IPS DF 6.9 (cell line): ENCODE measurements at places on chromosomes 3 and 15.

DNA sequence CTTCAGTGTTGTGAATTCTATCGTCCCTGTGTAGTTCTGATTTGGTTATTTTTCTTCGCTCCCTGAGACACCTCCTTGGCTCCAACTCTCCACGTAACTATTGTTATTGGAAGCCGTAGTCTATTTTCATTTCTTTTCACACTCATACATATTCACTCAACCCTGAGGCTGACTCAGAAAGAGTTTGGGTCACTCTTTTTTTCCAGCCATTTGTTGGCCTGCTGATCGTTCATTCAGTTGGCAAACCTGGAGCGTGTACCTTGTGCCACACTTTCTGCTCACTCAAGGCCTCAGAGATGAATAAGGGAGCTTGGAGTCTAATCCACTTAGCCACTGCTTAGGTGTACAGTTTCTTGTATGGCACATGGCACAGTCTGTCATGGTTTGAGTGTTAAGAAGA is 22.4 kb downstream of the GYG1 start:
- no peak for DNase-seq

DNA sequence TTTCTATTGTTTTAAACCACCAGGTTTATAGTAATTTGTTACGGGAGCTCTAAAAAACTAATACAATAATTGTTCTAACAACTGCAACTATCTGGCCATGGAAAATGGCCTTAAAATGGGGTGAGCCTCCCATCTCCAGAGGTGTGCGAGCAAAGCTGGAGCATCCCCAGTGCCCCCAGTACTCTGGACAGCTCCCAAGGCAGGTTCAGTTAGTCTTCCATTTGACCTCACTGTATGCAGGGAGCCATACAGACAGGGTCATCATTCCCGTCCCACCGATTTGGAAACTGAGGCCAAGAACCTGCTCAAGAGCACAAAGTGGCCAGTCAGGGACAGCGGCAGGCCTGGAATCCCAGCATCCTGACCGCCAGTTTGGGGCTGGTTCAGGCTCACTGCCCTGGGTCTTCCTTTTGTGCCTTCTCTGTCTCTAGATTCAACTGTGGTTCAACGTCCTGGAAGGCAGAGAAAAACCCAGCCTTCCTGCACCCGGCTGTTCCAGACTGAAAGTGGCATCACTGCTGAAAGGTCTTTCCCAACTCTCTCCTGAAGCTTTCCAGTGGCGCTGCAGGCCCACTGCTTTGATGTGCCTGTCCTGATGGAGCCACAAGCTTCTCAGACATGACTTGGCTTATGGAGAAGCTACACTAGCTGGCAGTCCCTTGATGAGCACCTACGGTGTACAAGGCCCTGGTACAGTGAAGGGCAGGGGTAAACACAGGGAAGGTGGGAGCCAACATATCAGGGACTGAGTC is 76.6 kb upstream of the LINGO1 start:
- no peak for DNase-seq

DNA sequence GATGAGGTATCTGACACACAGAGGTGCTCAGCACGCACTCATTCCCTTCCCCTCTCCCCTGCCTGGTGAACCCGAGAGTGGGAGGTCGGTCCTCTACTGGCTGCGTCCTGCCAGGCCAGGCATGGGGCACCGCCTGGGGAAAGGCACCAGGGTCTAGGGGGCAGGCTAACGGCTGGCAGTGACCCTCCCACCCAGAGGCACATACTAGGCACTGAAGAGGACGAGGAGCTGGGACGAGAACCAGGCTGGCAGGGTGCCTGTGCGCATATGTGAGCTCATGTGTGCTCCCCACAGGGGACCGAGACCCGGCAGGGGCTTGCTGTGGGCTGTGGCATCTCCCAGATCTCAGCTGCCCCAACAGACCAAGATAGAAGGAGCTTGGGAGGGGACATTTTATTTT is 86.7 kb downstream of the IQSEC1 start:
- DNase-seq: no peak

- DNase-seq: no peak
Observed at GRCh38 chr3:164539215-164539614, 539.1 kb downstream of the SI start.
